Kidney (tissue), 22 donors: ENCODE measurements at places on chromosomes 3 and 15. TPM values are rescaled to one million over a fixed set of nuclear protein-coding genes. Genes with fewer than 3 reads are reported as not detected.

- H3K4me3 ChIP-seq, result no peak overlapping the region
- peaks cover 3% of the 10 kb centered on the region for H3K36me3 ChIP-seq
- DNase-seq, result no peak
- H3K27ac ChIP-seq, result no peak overlapping the region
These were observed 11.4 kb downstream of the MYO5C start for GRCh38 chr15:52284164-52284563.

DNA sequence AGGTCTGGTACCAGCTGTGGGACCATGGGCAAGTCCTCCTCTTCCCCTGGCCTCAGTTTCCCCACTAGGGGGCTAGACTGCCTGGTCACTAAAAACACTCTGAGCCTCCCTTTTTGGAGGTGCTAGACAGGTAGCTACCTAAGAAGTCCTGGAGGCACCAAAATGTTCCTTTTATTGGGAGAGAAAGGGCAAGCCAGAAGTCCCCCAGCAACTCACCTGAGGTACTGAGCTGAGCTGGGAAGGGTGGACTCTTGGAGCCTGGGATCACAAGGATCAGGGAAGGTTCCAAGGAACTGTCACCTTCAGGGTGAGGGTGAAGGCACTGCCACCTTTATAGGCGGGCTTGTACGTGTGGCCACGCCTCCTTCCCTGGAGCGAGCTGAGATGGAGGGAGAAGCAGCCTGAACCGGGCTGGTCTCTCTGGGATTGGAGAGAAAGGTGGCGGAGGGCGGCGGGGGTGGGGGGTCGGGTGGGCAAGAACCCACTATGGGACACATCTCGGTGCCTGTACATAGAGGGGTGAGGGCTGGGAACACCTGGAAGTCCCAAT, at the start of gene CYP1A1:
CYP1A1 (minus strand) TSS at position 304 of the 550 bp plus-strand sequence. CDS start 2,431 bp downstream, outside the sequence.
- no peaks in the 10 kb centered on the region for H3K36me3 ChIP-seq
- peak; percentile 24 for DNase-seq
- H3K4me1 ChIP-seq, result no peaks in the 10 kb centered on the region
- H3K27me3 ChIP-seq, result peaks cover 9% of the 10 kb centered on the region
- peak within 1 kb of the TSS; percentile 32 for H3K4me3 ChIP-seq

- no peak overlapping the region for H3K4me3 ChIP-seq
- H3K4me1 ChIP-seq, result no peaks in the 10 kb centered on the region
- no peak overlapping the region for H3K27ac ChIP-seq
- no peaks in the 10 kb centered on the region for H3K36me3 ChIP-seq
These were observed 20.5 kb downstream of the TRH start for GRCh38 chr3:129994883-129995559.

- H3K4me1 ChIP-seq, result no peaks in the 10 kb centered on the region
- H3K27ac ChIP-seq, result no peak overlapping the region
- H3K27me3 ChIP-seq, result no peaks in the 10 kb centered on the region
These were observed 384.3 kb upstream of the GBE1 start for GRCh38 chr3:82145742-82146141.

Gene IQCH
- 7.7 TPM for total RNA-seq

Gene COL6A6
- 0.25 TPM for total RNA-seq

Gene ERICH6
- 0.19 TPM for total RNA-seq

Gene SRGAP3
- total RNA-seq, result 24.3 TPM

Gene ZNF385D
- total RNA-seq, result 8.9 TPM
